ENCODE measurements at places on chromosomes 12 and 14. TPM values are rescaled to one million over a fixed set of nuclear protein-coding genes. Genes with fewer than 3 reads are reported as not detected.

Gene AHNAK2
- total RNA-seq, result under 0.01 TPM

Gene CLEC12A
- not detected for total RNA-seq

Gene TBC1D30
- 15.5 TPM for total RNA-seq

Gene PPP2R5C
- total RNA-seq, result 301 TPM

Gene LPAR5
- total RNA-seq, result 14.6 TPM

Gene DDX11
- total RNA-seq, result 31.9 TPM

Gene ETFBKMT
- total RNA-seq, result 1.5 TPM

Gene RFX4
- not detected for total RNA-seq

Gene TAS2R50
- total RNA-seq, result 12.0 TPM

Gene NDUFA12
- 150 TPM for total RNA-seq

Gene CPNE6
- total RNA-seq, result 0.04 TPM

Gene HHIPL1
- total RNA-seq, result 0.07 TPM

Gene ZDHHC22
- total RNA-seq, result not detected

Gene SYNDIG1L
- not detected for total RNA-seq

Gene P2RX7
- total RNA-seq, result 0.18 TPM
